ENCODE measurements at places on chromosomes 1 and 21.

DNA sequence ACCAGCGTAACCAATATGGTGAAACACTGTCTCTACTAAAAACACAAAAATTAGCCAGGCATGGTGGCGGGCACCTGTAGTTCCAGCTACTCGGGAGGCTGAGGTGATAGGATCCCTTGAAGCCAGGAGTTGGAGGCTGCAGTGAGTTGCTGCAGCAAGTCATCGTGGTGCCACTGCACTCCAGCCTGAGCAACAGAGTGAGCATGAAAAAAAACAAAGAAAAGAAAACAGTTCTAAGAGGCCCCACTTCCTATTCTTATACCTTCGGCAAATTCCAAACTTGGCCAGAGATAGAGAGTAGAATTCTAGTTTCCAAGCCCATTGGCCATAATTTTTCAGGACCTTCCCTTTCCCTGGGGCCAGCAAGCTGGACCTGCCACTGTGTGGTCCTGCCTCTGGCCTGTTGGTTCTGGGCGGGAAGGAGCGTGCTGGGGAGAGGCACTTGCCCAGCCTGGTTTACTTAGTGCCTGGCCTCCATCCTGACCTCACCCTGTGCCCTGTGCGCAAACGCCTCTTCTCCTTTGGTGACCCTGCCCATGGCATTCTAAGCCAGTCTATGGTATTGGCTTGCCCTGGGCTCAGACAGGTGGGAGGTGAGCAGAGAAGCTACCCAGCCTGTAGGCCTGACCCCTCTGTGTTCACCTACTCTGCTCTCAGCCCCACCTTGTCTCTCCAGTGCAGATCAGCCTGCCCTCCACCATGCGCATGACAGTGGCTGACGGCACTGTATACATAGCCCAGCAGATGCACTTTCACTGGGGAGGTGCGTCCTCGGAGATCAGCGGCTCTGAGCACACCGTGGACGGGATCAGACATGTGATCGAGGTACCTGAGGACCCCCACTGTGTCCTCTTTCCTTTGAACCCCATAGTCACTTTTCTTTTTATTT is 11.0 kb downstream of the CA6 start:
- DNase-seq = no peak

- DNase-seq = no peak
These were observed 18.9 kb downstream of the CAPN2 start for GRCh38 chr1:223731133-223731770.

DNA sequence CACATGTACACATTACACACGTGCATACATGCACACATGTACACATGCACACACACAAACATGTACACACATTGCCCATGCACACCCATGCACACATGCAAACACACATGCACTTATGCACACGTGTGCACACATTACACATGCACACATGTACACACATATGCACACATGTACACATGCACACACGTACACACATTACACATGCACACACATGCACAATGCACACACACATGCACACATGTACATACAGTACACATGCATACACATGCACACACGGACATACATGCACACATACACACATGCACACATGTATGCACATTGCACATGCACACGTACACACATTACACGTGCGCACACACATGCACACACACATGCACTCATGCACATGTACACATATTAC is 95.3 kb upstream of the TTC34 start:
- no peak for DNase-seq

DNA sequence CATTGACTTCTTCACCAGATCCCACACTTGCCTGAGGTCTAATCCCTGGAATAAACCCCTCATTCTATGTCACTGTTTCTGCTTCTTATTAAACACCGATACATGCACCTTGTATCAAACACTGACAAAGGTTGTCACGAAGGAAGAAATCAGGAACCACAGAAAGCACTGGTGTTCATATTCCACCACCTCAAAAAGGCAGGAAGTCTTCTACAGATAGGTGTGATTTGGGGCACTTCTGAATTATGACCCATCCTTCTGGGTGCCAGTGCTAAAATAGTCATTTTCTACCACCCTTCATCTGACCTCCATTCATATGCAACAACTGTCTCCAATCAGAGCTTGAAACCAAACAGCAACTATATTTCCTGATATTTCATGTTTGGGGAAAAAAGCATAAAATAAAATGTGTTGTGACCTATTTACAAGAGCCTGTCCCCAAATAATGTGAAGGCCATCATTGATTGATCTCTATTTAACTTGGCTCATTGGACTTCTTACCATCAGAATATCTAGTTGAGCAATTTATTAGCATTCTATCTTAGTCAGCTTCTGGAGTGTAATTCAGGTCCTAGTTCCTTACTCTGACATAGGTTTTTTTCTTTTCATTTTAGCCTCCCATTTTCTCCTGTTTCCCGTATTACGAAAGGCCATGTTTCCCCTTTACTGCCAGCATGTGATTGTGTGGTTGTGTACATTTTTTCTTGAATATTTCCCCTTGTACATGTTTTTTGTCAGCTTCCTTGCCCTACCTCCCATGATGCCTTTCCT is 43.1 kb downstream of the DUSP10 start:
- DNase-seq = no peak

- no peak for DNase-seq
These were observed 82.4 kb downstream of the FAF1 start for GRCh38 chr1:50877641-50878040.

- peak; percentile 70 for DNase-seq
These were observed 1.9 kb downstream of the EEIG2 start for GRCh38 chr1:108561689-108562326.

- DNase-seq = no peak
These were observed 155.3 kb downstream of the ROR1 start for GRCh38 chr1:63929106-63929478.

- no peak for DNase-seq
These were observed 365.5 kb upstream of the ESRRG start for GRCh38 chr1:217088521-217089284.

GRCh38 chr21:29638138-29638537 is 301.7 kb downstream of the GRIK1 start:
- DNase-seq = no peak

DNA sequence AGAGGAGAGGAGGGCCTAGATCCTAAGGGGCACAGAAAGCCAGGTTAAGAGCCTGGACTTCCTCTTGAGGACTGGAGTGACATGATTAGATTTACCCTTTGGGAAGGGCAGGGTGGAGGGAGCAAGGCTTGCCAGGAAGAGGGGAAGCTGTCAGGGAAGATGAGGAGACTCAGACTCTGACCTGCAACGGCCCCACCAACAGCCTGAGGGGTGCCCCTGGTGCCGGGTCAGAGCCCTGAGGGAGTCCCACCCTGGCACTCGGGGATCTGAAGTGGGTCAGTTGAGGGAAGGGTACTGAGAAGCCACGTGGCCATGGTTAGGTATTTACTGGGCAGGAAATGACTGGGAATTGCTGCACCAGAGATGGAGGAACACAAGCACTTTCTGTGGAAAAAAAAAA is 9.8 kb downstream of the ECE1 start:
- no peak for DNase-seq

GRCh38 chr1:79603843-79604242 is 597.3 kb upstream of the ADGRL4 start:
- no peak for DNase-seq

DNA sequence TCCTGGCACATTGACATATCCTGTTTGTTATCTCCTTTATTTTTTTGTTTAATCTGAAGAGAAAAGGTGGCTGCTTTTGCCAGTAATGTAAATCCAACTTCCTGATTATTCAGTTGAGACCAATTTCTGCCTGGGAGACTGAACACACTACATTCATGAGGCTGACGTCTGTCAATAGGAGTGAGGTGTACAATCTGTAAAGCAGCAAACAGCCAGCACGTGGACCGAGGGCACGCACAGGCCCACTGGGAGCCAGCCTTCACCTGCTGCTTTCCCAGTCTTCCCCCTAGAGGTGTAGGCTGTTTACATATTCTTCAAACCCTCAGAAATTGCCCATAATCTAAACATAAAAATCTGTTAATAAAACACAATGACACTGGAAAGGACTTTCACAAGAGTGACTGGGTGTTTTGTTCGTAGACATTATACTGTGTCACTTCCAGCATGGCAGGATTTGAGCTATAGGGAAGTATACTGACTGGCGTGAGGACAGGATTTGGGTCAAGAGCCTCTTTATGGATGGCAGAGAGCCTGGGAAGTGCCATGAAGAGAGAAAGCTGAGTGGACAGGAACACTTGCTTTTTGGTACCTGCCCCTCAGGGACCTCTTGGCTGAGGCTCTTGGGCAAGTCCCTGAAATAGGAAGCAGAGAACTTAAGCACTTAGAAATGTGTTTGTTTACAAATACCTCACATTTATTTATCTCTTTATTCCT is 552.9 kb upstream of the CAMK1G start:
- no peak for DNase-seq

- no peak for DNase-seq
These were observed 17.6 kb downstream of the OSCP1 start for GRCh38 chr1:36432616-36433015.

DNA sequence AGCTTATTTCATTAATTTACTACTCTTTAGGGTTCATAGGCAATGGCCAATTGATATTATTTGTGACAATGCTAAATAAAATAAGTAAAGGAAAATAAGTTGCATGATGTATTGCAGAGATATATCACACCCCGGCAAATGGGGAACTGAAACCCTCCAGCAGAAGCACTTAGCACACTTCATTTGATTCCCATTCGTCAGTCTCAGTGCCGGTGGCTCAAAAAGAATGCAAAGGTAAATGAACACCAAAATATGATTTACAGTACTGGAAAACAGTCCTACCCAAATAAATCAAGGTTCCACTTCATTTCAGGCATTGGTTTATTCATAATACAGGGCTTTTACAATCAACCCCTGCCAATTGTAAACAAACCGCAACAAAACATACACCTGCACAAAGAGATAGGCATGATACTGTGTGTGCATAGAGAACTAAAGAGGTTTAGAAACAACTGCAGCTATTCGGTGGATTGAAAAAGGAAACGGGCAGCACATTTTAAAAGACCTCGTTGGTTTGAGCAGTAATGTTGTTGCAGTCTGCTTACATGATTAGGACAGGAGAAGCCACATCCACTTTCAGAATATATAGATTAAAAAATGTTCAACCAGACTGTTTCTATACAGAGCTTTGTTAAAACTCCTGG is 1019.2 kb downstream of the TTLL7 start:
- no peak for DNase-seq

DNA sequence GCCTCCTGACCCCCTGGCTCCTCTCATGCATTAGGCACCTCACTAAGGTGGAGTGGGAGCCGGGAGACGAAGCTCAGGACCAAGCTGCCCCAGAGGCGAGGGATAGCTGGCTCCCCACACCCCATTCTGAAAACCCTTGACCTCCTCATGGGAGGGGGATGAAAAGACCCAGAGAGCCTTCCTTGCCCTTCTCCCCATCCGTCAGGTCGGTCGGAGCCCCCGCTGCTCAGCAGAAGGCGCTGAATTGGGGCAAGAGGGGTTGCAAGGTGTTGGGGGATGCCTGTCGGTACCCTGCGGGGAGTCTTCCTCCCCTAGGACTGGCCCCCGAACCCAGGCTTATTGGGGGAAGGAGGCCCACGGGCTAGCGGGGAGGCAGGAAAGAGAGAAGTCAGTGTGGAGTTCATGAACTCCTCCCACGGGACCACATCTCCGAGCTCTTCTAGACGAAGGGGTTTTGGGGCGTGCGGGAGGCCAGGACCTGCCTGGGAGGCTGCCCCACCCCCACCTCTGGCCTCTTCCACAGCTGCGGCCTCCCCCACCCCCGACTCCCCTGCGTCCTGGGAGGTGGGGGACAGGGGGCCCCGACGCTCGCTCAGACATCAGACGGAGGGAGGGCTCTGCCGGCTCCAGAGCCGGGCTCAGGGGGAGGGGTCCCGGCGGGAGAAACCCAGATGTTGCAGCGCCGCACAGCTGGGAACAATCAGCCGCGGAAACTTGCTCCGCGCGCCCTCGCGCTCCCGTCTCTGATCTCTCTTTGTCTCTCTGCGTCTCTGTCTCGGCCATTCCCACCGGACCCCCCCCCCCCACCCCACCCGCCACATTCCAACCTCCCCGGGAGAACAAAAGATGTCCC is 719 bp downstream of the MFAP2 start:
- DNase-seq = no peak

GRCh38 chr1:39189592-39190041 is 14.9 kb upstream of the MACF1 start:
- DNase-seq = no peak

DNA sequence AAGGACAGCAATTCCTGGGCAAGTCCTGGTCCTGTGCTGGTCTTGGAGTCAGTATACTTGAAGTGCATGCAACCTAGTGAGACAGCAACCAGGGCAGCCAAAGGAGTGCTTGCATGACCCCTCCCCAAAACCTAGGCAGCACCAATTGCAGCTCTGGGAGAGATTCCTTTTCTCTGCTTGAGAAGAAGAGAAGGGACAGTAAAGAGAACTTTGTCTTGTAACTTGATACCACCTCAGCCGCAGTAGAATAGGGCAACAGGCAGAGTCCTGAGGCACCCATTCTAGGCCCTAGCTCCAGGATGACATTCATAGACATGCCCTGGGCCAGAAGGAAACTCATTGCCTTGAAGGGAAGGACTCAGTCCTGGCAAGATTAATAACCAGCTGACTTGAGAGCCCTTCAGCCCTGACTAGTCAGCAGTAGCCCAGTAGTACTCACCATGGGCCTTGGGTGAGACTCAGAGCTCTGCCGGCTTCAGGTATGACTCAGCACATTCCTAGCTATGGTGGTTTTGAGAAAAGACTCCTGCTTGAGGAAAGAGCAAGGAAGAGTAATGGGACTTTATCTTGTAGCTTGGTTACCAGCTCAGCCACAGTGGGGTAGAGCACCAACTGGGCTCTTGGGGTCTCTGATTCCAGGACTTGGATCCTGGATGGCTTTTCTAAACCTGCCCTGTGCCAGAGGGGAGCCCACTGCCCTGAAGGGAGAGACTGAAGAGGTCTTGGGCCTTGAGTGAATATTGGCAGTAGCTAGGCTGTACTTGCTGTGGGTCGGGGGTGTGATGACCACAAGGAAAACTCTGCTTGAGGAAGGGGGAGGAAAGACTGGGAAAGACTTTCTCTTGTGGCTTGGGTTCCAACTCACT is 51.7 kb upstream of the ACADM start:
- DNase-seq = no peak

DNA sequence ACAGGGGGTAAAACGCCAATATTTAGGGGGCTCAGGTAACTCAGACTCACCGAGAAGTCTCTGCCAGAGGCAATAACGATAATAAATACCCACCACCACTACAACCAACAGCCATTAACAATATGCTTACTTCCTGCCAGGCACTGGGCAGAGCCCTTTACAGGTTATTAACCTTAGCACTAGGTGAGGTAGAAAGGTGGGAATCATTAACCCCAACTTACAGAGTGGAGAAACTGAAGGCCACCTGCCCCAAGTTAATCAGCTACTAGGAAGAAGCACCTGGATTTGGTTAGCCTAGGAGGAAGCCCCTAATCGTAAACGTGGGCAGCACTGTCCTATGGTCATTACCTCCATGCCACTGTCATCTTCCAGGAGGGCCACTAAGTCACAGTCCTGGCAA is 110.0 kb downstream of the UBR4 start:
- DNase-seq = no peak
